ENCODE measurements at places on chromosomes 6 and 20.

DNA sequence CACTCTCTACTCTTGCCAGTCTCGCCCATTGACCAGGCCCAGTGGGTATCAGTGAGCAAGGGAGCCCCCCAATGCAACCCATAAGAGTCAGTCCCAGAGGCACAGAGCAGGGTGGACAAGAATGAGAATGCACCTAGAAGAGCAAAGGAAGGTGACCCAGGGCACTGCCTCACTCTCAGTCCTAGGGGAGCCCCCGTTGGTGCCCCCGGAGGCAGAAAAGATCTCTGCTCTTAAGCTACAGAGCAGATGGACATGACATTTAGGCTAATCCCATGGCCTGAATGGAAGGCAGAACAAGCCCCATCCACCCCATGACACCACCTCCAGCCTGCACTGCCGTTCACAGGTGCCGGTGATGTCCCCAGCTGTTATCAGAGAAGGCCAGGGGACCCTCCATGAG is 50.7 kb upstream of the PLEKHG1 start:
- no peak for DNase-seq

- DNase-seq, result peak; percentile 92
Observed at GRCh38 chr6:150256618-150257272, 112.1 kb upstream of the IYD start.

DNA sequence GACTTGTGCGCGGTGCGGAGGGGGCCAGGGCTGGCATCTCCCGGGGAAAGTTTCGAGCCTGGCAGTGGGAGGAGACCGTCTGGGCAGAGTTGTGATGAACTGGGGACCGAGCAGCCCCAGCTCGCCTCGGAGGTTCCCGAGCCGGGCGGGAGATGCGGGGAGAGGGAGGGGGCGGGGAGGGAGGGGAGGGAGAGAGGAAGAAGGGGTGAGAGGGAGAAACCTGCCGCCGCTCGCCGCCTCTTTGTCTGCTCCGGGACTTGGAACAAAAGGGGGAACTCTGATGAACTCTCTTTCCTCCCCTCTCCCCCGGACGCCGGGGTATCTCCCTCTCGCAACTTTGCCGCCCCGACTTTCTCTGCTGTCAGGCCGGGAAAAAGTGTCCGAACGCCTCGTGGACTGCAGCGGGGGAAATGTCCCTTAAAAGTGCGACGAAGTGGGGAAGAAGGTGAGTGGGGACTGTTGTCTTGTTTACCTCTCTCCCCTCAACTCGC is 72.7 kb downstream of the SOX4 start:
- DNase-seq, result no peak

GRCh38 chr6:139917951-139918630 is 543.6 kb upstream of the CITED2 start:
- DNase-seq, result no peak

GRCh38 chr6:105226598-105227294 is 46.9 kb upstream of the POPDC3 start:
- peak; percentile 59 for DNase-seq

- DNase-seq, result no peak
Observed at GRCh38 chr6:5133943-5134342, 48.8 kb downstream of the PPP1R3G start.

GRCh38 chr6:37048851-37049757 is 43.6 kb downstream of the FGD2 start:
- DNase-seq, result peak; percentile 67

- peak; percentile 93 for DNase-seq
Observed at GRCh38 chr20:4512891-4513550, 208.7 kb upstream of the PRND start.

DNA sequence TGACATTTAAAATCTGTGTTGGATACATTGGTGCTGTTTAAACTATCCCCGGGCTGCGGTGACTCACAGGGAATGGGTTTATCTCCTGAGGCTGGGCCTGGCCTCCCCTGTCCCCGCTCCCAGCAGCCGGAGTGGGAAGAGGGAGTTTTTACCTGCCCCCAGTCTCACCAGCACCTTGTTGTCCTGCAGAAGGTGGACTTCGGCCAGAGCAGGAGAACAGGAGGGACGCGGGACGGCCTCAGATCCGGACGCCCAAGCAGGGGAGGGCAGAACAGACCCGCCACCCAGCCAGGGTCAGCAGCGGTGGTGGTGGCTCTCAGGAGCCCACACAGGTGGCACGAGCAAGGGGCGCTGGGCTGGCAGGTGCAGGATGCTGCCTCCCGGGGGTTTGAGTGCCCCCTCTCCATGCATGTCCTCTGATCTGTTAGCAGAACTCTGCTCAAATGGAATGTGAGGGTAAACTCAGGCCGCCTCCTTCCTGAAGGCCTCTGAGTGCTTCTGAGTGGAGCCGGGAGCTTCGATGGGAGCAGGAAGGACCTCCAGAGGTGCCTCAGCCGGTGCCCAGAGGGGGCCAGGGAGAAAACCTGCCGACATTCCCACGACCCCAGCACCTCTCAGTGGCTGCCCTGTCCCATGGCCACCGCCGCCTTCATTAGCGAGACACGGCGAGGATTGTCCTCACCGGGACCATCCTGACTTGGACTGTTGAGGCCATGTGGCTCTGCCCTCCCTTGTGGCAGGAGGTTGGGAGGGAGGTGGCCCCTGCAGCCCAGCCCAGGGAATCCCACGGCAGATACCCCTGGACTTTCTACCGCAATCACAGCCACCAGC is 43.4 kb upstream of the MRGBP start:
- DNase-seq, result peak; percentile 27

DNA sequence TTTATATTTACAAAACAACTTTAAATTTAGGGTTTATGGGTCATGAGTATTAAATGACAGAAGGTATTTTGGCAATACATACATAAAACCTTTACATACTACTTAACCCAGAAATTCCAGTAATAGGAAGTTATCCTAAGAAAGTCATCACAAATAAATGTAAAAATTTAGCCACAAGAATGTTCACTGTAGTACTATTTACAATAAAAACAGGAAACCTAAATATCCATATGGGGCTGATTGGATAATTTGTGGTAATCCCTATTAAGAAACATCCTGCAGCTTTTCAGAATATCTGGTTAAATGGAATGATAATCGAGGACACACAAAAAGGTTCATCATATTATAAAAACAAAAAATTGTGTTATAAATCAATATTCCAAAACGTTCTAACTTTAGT is 44.4 kb downstream of the TRAM2 start:
- no peak for DNase-seq

DNA sequence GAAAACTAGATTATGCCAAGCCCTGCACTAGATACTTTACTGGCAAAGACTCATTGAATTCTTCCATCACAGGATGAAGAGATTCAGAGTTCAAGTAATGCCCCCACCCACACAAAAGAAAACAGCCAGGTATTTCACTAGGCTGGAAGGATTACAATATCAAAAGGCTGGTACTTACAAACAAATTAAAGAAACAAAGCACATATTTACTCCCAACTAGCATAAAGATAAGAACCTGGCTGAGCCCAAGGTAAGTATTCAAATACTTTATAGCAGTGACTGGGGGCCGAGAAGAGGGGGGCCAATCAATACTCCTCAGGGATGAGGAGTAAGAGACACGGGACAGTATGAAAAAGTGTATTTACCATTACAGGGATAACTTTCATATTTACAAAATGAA is 3.7 kb downstream of the ACOT8 start:
- DNase-seq, result no peak

DNA sequence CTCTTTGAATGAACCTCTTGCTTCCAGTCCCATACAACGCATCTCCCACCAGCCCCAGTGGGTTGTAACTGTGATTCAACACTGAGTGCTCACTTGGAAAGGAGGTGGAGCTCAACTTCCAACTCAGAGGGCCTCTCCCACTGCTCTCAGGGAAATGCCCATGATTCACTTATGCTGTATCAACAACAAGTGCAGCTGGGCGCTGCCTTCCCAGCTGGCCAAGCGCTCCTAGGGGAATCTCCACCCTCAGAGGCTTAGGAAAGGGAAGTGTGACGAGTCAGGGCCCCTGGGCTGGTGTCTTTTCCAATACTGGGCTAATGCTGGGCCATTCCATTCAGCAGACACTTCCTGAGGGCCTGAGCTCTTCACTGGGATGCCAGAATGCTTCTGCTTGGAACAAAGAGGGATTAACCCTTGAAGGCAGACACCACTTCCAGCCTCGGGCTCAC is 8.1 kb upstream of the OCSTAMP start:
- peak; percentile 80 for DNase-seq

GRCh38 chr6:142420802-142421201 is 119.0 kb downstream of the ADGRG6 start:
- no peak for DNase-seq

DNA sequence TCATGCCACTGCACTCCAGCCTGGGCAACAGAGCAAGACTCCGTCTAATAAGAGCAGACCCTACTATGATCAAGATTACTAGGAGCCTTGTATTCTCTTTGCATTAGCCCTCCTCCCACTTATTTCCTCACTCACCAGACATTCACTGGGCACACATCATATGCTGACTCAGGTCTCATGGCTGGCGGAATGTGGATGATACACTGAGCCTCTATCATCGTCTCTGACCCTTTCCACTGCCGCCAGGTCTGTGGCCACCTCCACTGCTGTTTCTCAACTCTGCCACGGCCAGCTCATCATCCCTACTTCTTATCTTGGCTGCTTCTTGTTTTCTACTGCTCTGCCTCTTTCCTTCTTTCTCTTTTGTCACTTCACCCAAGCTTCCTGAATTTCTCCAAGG is 161.0 kb downstream of the BACH2 start:
- DNase-seq, result peak; percentile 45

- no peak for DNase-seq
Observed at GRCh38 chr6:170096191-170096802, 194.6 kb downstream of the DLL1 start.

DNA sequence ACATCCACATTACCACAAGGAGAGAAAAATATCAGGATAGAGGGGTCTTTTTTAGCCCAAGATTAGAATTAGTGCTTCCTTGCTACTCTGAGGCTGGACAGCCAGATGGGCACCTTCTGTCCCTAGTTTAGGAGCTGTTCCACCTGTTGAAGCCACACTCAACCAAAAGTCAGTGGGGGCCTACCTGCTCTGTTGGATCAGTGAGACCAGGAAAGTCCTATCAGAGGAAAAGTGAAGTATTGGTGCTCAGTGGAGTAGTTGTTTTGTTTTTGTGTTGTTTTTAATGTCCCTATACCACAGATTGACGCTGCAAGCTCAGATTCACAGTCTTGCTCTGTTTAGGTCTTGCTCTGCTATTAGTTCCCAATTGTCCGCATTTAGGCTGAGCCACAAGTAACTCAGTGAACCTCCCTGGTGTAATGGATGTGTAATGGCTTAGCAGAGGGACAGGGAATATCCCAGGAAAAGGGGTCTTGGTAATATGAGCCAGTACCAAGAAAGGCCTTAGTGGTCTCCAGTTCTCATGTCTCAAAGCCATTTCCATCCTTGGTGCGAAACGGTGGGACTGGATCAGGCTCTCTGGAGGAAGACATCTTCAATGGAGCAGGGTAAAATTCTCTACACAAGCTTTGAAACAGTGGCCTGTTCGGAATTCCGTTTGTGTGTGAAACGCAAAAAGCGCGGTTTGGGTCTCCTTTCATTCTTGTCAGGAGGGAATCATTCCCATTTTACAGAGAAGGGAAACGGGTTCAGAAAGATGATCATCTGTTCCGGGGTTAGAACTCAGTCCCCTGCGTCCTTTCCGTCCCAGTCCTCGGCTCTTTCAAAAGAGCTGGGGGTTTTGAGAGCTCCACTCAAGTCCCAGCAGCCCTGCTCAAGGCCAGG is 631 bp upstream of the PABPC1L start:
- DNase-seq, result no peak

DNA sequence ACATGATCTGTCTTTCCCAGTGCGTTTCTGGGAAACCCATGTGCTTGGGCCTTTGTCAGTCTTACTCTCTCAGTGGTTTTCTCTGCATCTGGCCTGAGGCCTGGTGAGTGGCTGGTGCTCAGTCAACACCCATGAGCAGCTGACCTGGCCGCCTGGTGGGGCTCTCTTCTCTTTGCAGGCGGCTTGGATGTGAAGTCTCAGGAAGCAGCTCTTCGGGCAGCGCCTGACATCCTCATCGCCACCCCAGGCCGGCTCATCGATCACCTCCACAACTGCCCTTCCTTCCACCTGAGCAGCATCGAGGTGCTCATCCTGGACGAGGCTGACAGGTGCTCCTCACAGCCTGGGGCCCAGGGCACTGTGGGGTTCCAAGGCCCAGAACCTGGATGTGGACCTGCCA is 10.8 kb downstream of the DDX27 start:
- DNase-seq, result no peak

DNA sequence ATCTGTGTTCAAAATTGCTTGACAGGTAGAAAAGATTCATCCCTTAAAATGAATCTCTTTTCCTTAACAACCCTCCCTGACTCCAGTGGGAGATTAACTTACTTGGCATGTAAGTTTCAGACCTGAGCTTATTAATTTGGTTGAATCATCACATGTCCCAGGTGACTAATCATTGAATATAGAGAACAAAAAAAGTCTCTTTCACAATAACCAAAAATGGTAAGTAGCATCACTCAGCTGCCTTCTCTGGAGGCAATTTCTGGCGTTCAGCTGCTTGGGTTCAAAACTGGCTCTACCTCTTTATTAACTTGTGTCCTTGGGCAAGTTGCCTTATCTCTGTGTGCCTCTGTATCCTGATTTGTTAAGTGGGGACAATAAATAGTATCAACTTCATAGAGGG is 2.9 kb downstream of the C6orf141 start:
- peak; percentile 25 for DNase-seq

- no peak for DNase-seq
Observed at GRCh38 chr6:37036146-37036545, 30.7 kb downstream of the FGD2 start.

DNA sequence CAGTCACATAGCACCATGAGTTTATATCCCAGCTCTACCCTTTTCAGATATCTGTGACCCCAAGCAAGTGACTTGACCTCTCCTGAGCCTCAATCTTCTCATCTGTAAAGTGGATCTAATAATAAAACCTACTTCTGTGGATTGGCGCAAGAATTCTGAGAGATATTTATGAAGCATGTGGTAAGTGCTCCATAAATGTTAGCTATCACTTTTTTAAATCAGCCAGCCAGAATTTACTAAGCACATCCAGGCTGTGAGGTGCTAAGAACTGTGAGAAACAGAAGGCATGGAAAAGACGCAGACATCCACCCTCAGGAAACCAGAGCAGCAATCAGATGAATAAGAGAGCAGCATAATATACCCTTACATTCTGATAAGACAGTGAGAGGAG is 862 bp downstream of the C20orf96 start:
- DNase-seq, result no peak

- DNase-seq, result peak; percentile 6
Observed at GRCh38 chr6:110255211-110255750, 75.1 kb downstream of the CDC40 start.

GRCh38 chr6:4133941-4134838 is 1.2 kb downstream of the ECI2 start:
- peak; percentile 11 for DNase-seq

DNA sequence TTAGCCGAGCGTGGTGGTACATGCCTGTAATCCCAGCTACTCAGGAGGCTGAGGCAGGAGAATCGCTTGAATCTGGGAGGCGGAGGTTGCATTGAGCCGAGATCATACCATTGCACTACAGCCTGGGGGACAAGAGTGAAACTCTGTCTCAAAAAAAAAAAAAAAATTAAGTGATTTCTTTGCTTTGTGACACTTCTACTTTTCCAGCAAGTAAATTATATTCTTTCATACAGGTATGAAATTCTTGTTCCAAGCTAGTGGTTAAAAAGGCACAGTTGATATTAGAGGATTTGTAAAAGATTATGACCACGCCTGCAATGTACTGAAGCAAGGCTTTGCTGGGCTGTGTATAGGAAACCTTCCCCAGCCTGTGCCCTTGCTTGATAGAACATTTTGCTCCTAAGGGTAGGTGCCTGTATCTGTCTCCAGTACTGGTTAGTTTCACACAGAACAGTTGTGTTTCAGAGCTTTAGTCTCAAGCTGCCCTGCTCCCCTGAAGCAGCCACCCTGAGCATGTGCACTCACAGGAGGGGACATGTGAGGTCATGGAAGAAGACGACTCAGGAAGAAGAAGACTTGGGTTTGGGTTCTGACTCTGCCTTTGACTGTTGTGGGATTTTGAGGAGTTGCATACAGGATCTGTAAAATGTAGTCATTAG is 10.2 kb downstream of the PTPN1 start:
- no peak for DNase-seq

Measured in HFFc6 (cell line).